Hematopoietic multipotent progenitor cell (in vitro differentiated cells): ENCODE measurements at places on chromosomes 5 and 9.

DNA sequence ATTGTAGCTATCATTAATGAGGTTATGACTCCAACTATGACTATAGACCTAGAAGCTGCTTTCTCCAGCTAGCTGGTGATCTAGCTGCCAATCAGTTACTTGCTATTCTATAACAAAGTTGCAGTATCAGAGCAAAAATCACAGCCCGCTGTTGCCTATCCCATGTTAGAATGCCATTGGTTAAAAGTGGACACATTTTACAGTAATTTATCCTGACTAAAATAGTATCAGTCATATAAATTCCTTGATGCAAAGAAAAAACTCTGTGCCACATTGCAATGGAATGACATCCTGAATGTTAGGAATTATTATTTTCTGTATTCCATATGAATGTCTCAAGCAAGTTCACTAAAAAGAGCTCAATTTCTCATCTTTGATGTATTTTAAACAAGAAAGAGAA lies 626.5 kb downstream of the PDE4D start:
- DNase-seq = no peak

DNA sequence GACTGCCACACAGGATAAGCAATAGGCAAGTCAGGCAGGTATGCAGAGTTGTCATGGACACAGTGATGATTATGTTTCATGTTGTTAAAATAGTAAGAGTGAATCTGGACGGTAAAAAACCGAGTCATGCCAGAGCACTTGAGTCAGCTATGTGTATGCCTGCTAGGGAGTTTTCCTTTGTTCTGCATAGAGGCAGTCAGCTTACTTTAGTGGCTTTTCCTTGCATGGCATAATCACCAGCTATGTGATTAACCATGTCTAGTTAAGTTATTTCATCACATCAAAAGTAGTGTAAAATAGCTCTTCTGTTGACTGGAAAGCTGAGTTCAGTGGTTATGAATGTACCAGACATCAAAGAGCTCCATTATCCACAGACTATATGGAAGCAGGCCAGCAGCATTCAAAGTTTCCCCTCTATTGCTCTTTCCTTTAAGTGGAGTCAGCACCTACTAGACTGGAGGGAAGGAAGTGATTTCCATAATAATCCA lies 989.8 kb downstream of the TLE1 start:
- DNase-seq = no peak

DNA sequence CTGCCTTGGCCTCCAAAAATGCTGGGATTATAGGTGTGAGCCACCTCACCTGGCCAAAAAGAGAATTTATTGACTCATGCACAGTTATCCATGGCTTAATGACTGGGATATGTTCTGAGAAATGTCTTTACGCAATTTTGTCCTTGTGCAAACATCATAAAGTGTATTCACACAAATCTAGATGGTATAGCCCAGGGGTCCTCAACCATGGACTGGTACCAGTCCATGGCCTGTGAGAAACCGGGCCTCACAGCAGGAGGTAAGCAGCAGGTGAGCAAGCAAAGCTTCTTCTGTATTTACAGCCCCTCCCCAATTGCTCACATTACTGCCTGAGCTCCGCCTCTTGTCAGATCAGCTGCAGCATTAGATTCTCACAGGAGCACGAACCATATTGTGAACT lies 12.4 kb upstream of the SIL1 start:
- DNase-seq = no peak

DNA sequence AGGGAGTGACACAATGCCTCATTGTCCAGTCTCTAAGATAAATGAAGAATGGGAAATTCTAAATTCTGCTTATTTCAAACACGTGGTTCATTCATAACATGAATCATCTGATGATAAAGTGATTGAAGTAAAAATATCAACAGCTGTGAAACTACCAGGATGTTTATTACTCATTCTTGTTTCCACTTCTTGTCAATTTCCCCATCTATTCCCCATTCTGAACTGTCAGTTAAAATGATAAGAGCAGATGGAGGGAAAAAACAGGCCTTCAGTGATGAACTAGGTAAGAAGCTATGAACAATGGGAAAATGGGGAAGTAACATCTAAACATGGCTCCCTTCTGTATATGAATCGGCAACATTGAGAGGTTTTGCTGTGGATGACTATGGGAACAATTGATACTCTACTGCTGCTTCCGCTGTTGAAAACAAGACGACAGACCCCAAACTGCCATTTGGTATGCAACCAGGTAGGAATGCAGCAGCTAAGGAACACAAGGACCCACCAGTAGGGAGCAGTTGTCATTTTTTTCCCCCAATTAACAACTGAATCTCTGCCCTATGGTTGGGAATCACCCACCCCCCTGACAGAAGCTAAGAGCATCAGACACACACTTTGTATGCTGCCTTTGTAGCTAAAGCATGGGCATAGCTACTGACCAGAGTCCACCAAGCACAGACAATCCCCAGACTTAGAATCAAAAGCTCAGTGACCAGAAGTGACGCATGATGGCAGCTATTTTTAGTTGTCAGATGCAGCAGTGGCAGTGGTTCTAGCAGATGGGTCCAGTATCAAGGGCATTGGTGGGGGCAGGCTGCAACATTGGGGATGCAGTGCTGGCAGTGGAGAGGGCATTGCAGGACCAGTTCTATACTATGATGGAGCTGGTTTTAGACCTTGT lies 52.9 kb upstream of the ZNF366 start:
- DNase-seq = no peak

GRCh38 chr5:73998489-73998888 lies 372.5 kb downstream of the ARHGEF28 start:
- no peak for DNase-seq

GRCh38 chr9:4657426-4658159 lies 4.5 kb upstream of the PLPP6 start:
- no peak for DNase-seq

DNA sequence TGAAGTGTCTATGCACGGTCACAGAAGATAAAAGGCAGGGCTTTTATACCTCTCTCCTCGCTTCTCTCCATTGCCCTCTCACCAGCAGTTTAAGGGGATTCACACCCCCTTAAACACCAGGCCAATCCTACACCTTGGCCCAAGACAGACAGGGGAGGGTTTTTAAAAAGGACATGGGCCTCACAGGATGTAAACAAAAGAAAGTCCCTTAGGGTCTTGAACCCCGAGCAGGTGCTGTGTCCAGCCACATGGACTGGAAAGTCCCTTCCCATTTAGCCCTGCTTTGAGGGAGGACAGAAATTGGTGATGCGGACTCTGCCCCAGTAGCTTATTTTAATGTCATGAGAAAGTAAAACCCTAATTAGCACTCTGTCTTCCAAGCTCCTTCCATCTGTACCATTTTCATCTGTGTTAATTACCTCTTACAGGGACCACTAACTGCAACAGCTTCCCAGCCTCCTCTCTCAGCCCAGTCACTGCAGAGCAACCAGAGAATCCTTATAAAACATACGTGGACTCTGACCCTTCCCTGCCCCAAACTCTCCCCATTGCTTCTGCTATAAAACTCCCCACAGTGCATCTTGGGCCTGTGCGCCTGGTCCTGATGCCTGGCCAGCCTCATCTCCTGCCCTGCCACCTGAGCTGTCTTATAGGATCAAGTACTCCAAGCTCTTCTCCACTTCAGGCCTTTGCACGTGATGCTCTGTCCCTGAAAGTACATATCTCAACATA lies 16.7 kb downstream of the WHRN start:
- DNase-seq = no peak

DNA sequence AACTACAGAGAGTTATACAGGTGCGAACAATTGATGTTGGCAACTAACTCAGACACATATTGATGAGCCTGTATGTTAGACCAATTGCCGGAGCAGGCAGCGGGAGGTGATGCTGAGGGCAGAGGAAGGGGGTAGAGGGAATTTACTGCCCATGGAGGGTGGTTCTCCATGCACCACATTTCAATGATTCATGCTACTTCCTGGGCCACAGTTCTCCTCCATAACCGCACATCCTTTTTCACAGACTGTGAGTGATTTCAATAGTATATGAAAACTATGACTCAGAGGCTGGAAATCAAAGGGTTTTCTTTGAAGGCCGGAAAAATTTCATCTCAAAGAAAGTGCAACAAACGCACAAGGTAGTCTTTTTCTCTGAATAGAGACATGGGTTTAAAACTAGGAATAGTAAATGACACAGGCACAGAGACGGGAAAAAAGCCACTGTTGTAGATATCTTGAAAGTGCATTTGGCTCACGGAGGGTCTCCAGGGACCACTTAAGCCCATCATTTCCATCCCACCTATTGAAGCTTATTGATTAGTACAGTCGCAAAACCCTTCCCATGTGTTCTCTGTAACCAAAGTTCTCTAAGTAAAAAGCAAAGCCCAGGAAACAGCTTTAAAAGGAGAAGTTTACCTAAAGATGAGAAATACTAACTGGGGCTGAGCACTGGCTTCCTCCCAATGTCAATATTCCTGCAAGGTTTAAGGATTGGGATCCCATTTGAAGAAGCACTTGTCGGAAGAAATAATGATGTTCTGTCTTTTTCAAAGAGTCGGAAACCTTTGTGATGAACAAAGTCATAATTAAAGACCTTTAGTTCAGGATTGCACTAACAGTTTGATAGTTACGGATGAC lies 28.0 kb upstream of the ADAM19 start:
- DNase-seq = peak; percentile 41

DNA sequence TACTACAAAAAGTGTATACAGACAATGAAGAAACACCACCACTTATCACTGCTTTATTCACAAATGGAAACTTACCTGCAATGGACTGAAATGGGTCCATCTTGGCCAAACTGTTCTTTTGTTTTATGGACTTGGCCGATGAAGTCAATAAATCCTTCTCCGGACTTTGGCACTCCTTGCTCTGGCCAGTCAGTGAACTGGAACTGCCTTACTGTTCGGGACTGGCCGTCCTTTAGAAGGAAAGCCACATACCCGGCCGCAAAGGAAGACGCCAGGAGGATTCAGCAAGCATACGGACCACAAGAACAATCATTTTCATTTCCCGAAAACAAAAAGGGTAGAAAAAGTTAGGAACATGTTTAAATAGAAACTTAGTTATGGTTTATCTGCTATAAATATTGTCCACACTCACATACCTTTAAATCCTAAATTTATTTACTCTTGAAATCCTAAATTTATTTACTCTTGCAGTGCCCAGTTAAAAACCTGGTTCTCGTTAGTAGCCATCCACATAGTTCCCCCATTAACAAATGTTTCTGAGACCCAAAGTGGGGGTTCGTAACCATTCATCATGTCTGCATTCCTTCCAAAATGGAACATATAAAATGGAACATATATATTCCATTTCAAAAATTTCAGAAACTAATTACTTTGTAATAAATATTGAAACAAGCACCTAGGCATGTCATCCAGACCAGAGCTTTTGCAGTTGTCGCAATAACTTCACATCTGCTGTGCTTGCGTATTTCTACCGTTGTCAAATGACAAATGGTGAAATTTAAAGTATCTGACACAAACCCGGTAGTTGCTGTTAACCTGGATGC lies 532.1 kb upstream of the DMAC1 start:
- DNase-seq = no peak

- DNase-seq = no peak
Observed at GRCh38 chr9:109889456-109889855, 109.5 kb downstream of the PALM2AKAP2 start.

DNA sequence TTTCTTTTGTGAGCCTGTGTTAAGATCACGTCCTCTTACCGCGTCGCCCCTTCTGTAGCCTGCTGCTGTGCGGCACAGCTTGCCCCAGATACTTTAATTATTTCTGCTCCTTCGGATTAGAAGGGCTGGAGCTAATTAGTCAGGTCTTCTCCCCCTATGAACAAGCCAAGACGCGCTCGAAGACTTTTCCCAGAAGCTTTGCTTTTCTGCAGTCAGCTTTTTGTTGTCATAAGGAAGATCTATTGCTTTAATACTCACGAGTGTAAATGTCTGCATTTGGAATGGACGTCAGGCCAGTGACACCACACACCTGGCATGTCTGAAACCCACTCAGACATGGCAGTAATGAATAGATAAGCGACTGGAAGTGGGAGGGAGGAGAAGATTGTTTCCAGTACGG lies 37.0 kb downstream of the PRUNE2 start:
- no peak for DNase-seq

DNA sequence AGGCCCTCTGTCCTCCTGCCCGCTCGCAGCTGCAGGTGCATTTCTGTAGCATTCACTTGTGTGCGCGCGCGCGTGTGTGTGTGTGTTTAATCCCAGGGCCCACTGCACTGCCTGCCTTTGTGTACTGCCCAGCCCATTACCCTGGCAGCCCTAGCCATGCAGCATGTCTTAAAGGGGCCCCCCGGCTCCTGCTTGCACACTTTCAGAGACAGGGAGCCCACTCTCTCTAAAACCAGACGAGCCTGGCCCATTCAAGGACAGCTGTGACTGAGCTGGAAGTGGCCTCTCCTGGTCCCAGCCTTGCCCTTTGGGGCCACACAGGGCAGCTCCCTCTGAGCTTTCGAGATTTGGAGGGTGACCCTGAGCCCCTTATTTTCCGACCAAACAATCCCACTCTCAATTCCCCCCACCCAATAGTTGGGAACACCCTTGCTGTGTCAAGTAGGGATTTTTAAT lies 98.9 kb downstream of the DAB2IP start:
- DNase-seq = no peak

DNA sequence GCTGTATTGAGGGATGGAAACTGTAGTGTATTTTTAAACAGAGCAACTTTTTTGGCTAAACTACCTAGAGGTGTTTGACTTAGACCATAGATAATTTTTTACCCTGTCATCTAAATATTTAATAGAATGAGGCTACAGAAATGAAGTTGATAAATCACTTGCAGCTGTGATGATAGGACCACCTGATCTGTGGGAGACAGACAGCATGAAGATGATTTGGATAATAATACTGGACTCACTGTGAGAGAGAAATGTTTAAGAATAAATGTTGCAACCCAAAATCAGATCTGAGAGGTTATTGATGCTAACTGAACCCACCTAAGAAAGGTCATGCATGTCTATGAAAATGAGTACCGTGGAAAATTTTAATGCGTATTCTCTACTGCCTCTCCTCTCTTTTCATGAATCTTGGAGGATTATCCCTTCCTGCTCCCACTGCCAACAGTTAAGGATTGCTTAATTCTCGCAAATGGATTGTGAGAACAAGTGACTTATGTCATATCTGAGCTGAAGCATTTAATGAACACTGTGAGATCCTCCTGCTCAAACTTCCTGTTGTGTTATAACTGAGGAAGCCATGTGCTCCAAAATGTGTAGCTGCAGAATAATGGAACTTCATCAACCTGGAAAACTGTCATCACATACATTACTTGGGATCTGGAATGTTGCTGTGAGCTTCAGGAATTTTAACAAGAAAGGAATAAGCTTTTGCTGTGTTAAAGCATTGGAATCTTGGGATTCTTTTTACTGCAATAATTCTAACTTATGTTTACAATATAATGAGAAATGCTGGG lies 617.9 kb upstream of the CDH18 start:
- no peak for DNase-seq
